ENCODE measurements at places on chromosomes 7 and 10.

DNA sequence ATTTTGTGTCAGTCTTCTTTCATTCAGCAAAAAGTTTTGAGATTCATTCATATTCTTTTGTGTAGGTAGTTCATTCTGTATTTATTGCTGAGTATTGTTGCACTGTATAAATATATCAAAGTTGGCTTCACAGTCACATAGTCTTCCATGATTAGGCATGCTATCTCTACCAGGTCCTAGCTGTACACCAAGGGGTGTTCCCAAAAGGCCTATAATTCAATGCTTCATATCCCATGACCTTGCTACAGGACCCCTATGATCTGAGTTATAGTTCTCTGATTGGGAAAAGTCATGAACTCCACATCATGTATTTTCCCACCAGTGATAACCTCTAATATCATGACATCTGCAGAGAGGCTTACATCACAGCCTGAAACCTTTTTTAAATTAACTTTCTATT lies 47.3 kb upstream of the MAGI2 start:
- DNase-seq = no peak

- no peak for DNase-seq
These were observed 56.7 kb downstream of the NEURL1 start for GRCh38 chr10:103550229-103550628.

DNA sequence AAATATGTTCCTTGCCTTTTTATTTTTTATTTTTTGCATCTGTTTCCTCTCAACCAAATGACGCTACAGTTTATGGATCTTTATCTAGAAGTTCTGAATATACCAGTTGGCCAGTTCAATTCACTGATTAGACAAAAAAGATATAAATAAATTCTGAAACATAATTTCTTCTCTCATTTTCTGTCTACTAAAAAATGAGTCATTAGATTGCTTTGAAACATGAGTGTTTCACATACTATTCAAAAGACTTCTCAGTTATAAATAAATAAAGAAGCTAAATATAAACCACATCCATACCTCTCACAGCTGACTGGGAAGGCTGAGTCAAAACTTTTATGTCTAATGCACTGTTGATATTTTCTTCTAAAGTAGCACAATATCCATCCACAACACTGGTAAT lies 97.6 kb upstream of the GPR22 start:
- DNase-seq = no peak

- no peak for DNase-seq
These were observed 100.0 kb upstream of the KCNMA1 start for GRCh38 chr10:77737608-77738007.

- no peak for DNase-seq
These were observed 595.6 kb upstream of the NRP1 start for GRCh38 chr10:33930079-33930478.

- no peak for DNase-seq
These were observed 121.4 kb downstream of the HIPK2 start for GRCh38 chr7:139656387-139656786.

GRCh38 chr7:127290116-127290655 lies 37.4 kb upstream of the GRM8 start:
- DNase-seq = no peak

DNA sequence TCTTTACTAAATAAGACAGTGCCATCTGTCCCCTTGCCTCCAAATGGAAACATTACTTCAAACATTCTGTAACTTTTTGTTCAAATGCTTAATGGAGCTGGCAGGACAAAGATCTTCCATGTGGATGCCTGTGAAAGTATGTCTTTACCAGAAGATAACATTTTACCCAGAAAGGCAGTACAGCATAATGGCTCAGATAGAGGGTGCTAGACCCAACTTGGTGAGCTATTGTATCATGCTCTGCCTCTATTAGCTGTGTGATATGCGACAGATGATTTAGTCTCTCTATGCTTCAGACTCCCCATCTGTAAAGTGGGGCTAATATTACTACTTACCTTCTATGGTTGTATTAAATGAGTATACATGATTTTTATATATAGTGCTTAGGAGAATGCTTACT lies 8.8 kb upstream of the SMKR1 start:
- DNase-seq = no peak

GRCh38 chr7:2927592-2927991 lies 83.5 kb upstream of the GNA12 start:
- no peak for DNase-seq

GRCh38 chr7:34622771-34623250 lies 35.2 kb upstream of the NPSR1 start:
- no peak for DNase-seq

GRCh38 chr10:101446947-101447346 lies 93.0 kb downstream of the BTRC start:
- no peak for DNase-seq

DNA sequence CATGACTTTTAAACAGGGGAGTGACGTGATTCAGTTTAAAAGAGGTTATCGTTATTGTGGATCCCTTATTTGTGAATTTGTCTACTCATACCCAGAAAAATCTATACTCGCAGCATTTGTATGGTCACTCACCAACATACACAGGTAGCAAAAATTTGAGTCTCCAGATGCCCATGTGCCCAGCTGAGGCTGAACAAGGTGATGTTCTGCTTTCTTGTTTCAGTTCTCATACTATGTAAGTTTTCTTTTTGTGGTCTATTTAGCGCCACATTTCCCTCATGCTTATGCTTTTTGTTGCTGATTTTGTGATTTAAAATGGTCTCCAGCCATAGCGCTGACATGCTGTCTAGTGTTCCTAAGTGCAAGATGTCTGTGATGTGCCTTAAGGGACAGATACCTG lies 312.9 kb upstream of the SEMA3A start:
- no peak for DNase-seq

DNA sequence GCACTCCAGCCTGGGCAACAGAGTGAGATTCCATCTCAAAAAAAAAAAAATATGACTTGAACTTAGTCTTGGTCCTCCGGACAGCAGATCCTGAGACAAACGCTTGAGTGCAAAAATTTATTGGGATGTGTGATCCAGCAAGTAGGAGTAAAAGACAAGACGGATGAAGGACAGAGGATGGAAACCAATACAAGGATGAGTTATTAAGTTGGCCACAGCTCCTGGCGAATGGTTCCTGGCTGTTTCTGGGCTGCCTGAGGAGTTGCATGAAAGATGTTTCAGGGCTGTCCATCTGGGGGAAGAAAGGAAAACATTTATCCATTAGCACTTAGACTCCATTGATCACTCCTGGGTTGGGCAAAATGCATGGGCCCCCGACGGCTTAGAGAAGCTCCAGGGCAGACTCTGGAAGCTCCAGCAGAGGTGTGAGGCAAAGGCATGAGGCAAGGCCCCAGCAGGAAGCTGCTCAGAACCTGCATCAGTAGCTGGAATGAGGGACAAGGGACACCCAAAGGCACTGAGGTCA lies 98.3 kb upstream of the ZNF438 start:
- DNase-seq = no peak

DNA sequence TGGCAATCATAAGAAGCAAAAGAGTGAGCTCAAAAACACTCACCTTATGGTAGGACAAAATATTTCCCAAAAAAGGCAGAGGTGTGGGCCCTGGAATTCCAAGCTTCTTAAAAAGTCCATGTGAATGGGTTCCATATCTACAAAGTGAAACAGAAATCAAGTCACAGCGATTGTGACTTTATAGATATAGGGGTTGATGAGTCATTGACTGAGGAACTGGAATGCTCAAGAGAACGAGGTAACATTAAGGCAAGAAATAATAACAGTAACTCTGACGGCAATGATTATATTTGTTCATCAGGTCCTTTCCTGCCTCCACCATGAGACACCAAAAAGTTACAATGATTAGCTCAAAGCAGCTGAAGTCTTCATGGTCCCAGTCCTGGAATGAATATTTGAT lies 4.0 kb downstream of the CYP3A4 start:
- DNase-seq = no peak

- DNase-seq = no peak
These were observed 43.8 kb downstream of the SMNDC1 start for GRCh38 chr10:110260746-110261477.

Measured in activated CD4-positive, alpha-beta T cell treated with anti-CD3 and anti-CD28 coated beads for 24 hours (primary cell).